ENCODE measurements at places on chromosomes 13 and 19.

DNA sequence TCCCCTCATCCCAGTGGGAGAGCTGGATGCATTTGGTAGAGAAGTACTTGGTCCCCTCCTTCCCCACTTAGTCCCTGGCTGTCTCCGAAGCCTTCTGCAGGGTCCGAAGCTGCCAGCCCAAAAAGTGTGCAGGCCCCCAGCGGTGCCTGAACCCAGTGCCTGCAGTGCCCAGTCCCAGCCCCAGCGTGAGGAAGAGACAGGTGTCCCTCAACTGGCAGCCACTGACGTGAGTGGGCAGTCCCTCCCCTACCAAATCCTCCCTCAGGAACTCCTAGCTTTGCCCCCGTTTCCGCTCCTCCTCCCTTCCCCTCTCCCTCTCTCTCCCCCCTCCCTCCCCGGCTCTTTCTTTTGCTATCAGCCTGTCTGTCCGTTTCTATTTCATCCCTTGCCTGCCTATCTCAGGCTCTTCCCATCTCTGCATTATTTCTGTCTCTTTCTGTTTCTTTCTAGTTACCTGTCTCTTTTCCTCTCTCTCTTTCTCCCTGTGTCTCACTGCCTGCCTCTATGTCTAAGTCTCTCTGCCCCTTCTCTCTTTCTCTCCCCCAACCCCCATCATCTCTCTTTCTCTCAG is 1.8 kb upstream of the LTBP4 start:
- no peak for DNase-seq

DNA sequence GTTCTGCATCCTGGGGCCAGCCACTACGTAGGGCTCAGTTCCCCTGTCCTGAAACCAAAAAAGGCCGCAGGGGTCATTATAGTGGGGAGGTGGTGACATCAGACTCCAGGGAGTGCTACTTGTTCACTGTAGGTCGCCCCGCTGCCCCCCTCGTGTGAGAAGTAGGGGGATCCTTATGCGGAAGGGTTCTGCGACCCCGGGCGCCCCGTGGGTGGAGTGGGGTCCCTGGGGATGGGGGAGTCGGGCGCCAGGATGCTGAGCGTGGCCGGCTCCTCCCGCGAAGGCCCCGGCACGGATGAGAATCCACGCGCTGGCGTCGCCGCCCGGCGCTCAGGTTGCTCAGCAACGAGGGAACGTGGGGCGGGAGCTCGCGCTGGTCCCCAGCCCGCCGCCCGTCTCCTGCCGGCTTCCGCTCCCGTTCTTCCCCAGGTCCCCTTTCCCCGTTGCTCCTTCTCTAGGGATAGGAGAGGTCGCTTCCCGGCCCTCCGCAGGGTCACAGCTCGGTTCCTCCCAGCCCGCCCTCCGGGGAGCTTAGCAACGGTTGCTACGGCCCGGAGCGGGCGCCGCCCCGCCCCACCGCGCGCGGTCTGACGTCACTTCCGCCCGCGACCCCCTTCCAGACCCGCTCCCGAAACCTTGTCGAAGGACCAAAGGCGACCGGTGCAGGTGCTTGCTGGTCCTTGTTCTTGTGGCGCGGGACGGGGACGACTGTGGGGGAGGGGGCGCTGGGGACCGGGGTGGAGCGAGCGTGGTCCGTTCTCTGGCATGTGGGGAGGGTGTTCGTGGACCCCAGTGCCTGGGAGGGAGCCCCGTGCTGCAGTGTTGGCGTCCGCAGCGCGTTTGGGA is at the start of gene NAT14:
Gene NAT14, plus strand, starts transcription at position 596 of the 846 bp plus-strand sequence. CDS start 521 bp downstream, outside the sequence.
- peak; percentile 63 for DNase-seq

DNA sequence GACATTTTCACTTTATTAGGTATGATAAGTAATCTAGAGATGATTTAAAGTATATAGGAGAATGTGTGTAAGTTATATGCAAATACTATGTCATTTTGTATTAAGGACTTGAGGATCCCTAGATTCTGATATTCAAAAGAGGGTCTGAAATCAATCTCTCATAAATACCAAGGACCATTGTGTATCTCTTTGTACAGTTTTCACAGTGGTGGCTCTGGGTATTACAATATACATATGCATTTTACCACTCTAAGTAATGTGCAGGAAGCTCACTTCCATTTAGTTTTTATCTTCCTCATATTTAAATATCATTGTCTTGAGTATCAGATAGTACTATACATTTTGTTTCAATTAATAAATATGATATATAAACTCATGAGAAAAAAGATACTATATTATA is 862.6 kb upstream of the PCDH20 start:
- no peak for DNase-seq

DNA sequence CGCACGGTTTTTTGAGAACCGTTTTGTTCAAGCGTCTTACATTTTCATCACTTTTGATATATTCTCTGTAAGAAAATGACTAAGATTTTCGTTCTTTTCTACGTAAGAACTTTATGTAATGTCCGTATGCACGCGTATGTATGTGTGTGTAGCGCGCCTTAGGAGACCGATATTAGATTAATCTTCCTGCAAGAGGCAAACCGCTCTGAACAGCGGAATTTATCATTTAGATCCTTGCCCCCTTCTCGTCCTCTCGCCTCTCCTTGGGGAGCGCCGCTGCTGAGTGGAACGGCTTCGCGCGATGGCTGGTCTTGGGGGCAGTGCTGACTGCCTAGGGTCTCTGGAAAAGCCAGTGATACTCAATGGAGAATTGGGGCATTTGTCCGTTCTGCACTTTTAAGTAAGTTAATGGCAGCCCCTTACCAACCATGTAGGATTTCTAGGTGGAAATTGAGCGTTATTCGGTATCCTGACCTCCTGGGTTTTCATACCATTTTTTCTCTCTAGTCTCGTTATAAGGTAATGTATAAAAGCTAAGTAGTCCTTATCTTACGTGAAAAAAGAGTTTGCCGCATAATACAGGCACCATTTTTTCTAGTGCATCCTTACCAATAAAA is 4.7 kb downstream of the MAB21L1 start:
- no peak for DNase-seq

GRCh38 chr13:41660411-41660810 is 203.1 kb downstream of the RGCC start:
- DNase-seq: no peak

- peak; percentile 31 for DNase-seq
Measured at GRCh38 chr19:2150794-2151338, 500 bp downstream of the AP3D1 start.

- DNase-seq: peak; percentile 39
Measured at GRCh38 chr13:109787135-109787954, 962 bp upstream of the IRS2 start.

DNA sequence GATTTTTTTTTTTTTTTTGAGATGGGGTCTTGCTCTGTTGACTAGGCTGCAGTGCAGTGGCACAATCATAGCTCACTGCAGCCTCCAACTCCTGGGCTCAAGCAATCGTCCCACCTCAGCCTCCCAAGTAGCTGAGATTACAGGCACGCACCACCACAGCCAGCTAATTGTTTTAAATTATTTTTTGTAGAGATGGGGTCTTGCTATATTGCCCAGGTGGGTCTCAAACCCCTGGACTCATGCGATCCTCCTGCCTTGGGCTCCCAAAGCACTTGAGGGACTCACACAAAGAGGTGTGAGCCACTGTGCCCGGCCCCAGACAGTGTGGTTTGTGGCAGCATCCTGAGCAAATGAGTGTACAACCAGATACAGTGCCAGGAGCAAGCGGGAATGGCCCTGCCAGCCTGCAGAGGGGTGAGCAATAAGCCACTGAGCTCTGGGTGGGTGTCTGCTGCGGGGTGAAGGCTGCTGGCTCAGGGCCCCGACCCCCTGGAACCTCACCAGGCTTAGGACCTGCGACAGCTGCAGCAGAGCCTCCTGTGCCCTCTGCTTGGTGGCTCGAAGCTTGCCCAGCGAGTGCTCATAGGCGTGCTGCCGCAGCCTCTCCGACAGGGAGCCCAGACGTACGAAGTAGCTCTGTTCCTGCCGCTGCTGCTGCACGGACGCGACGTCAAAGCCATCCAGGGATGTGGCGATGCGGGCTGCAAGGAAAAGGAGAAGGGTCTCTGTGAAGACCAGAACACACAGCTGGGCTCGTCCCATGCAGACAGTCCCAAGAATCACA is 15.9 kb upstream of the TICAM1 start:
- no peak for DNase-seq

DNA sequence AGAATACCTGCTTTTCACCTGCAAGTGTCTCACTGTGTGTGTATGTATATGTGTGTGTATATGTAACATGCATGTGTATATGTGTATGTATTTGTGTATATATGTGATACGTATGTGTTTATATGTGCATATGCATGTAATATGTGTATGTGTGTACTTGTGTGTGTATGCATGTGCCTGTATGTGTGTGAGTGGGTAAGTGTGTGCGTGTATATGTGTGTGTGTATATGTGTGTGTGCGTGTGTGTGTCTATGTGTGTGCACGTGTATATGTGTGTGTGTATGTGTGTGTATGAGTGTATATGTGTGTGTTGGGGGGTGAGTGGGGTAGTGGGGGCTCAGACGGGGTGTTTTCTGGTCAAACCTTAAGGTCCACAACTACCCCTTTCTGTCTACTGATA is 192.6 kb upstream of the KL start:
- DNase-seq: no peak

DNA sequence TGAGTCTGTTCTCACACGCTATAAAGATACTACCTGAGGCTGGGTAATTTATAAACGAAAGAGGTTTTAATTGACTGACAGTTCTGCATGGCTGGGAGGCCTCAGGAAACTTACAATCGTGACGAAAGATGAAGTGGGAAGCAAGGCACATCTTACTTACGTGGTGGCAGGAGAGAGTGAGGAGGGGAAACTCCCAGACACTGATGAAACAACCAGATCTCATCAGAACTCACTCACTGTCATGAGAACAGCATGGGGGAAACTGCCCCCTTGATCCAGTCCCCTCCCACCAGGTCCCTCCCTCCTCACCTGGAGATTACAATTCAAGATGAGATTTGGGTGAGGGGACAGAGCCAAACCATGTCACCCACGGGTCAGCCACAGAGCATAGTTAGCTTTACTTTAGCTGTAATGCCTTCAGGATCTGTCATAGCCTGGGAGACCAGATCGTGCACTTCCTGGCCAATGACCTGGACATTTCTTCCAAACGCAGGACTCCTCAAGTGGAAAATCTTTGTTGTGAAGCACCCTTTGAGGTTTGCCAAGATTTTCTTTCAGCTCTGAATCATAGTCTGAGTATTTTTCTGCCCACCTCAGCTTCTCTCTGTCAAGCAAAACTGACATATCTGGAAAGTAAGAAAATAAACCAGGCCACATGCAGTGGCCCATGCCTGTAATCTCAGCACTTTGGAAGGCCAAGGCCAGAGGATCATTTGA is 25.2 kb upstream of the HIF3A start:
- DNase-seq: peak; percentile 16

GRCh38 chr13:43072394-43072793 is 49.0 kb downstream of the DNAJC15 start:
- no peak for DNase-seq

GRCh38 chr13:20460761-20461160 is 64.9 kb downstream of the CRYL1 start:
- no peak for DNase-seq

DNA sequence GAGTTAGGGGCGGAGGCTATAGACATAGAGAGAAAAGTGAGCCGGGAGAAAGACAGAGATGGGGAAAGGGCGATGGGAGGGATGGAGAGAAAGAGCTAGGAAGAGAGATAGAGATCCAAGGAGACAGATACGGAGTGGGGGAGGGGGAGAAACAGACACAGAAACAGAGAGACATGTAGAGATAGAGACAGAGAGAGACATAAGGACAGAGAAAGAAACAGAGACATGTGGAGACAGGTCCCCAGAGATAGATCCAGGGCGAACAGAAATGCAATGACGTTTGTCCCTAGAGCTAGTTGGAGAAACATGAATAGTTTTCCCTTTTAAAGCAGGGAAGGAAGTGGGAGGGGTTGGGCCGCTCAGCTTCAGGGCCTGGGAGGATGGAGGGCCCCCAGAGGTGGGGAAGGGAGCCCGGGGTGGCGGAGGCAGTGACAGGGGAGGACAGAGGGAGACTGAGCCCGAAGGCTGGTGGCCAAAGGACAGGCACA is 4.6 kb downstream of the PPP1R14A start:
- no peak for DNase-seq

DNA sequence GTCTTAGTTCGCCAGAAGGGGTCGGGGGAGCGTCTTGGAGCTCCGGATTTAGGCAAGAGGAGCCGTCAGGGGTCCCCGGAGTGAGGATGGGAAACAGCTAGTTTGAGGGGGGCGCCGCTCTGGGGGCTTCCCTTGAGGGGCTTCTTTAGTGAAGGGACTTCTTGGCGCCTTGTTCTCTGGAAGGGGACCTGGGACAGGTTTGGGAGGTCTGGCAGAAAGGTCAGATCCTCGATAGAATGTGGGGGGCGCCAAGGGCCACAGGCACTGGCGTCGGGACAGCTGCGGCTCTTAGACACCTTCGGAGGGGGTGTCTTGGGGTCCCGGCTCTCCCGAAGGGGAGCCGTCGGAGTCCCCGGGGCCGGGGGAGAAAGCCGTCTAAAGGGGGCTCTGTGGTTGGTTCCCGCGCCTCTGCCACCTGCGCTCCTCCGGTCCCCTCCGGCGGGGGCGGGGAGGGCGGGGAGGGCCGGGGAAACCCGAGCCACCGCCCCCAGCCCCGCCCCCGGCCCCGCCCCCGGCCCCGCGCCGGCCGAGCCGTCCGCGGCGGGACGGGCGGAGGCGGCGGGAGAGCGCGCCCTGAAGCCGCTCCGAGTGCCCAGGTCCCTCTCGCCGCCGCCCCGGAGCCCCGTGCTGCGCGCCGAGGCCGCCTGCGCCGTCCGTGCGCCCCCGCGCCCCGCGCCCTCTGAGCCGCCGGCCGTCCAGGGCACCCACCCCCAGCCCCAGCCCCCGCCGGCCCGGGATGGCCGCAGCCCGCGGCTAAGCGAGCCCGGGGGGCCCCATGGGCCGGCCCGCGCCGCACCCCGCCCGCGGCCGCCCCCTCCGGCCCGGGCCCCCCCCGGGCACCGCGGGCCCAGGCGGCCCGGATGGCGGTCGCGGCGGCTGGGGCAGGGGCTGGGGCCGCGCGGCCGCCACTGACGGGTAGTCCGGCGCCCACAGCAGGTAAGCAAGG is at the start of gene NRTN:
Gene NRTN, plus strand, starts transcription at position 552 of the 946 bp plus-strand sequence. CDS start 19,099 bp downstream, outside the sequence.
- peak; percentile 44 for DNase-seq

DNA sequence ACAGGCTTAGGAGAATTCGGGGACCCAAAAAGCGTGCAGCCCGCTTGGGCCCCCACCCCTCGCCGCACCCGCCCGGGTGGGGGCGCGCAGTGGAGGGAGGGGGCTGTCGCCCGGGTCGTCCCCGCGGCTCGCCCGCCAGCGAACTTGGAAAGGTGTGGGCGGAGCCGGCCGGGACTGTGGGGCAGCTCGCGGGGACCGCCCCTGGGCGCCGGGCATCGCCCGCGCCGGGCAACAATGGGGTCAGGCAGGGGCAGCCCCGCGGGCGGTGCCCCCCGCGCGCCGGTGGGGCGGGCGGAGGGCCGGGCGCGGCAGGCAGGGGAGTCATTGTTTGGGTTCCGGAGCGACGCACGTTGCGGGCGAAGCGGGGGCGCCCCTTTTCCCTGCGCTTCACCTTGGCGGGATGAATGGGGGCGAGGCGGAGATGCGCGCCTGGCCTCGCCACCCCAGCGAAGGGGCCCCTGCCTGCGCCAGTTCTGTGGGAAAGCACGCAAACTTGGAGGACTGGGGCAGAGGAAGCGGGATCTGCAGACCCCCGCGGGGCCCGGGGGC is 647 bp upstream of the KLF12 start:
- peak; percentile 83 for DNase-seq

GRCh38 chr13:19838865-19839275 is 24.6 kb downstream of the ZMYM5 start:
- no peak for DNase-seq

Measured in activated CD4-positive, alpha-beta T cell treated with anti-CD3 and anti-CD28 coated beads for 48 hours (primary cell).